ENCODE measurements at places on chromosomes 4 and X. TPM values are rescaled to one million over a fixed set of nuclear protein-coding genes. Genes with fewer than 3 reads are reported as not detected.

MAGEC2 gene
- not detected for total RNA-seq

GRCh38 chrX:122868631-122869030, 315.4 kb upstream of the GRIA3 start:
- no peak for DNase-seq

DTHD1 gene
- total RNA-seq: not detected

DNA sequence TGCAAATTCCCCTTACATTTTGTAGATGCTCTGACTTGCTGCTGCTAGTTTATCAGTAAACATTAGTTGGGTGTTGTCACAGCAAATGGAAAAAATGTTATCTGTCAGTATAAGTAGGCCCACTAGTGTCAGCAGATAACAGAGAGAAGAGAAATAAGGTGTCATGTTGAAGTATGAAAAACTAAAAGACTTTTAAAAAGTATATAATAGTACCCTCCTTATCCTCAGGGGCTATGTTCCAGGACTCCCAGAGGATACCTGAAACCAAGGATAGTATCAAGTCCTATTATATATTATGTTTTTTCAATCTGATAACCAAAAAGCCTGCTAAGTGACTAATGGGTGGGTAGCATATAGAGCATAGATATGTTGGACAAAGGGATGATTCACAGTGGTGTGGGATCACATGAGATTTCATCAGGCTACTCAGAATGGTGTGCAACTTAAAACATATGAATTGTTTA, 11.6 kb upstream of the BMP2K start:
- no peak for DNase-seq

PPARGC1A gene
- total RNA-seq: 1.4 TPM

GRCh38 chrX:41014776-41015360, 70.4 kb upstream of the USP9X start:
- no peak for DNase-seq

Measured in Caki2 (cell line).